HepG2 (cell line): ENCODE measurements at places on chromosomes 13 and 19.

- DNase-seq = peak; percentile 31
- H3K4me3 ChIP-seq = no peak overlapping the region
- H3K27me3 ChIP-seq = no peaks in the 10 kb centered on the region
- H3K4me1 ChIP-seq = no peaks in the 10 kb centered on the region
These were observed 52.0 kb downstream of the TDRD3 start for GRCh38 chr13:60448907-60449510.

DNA sequence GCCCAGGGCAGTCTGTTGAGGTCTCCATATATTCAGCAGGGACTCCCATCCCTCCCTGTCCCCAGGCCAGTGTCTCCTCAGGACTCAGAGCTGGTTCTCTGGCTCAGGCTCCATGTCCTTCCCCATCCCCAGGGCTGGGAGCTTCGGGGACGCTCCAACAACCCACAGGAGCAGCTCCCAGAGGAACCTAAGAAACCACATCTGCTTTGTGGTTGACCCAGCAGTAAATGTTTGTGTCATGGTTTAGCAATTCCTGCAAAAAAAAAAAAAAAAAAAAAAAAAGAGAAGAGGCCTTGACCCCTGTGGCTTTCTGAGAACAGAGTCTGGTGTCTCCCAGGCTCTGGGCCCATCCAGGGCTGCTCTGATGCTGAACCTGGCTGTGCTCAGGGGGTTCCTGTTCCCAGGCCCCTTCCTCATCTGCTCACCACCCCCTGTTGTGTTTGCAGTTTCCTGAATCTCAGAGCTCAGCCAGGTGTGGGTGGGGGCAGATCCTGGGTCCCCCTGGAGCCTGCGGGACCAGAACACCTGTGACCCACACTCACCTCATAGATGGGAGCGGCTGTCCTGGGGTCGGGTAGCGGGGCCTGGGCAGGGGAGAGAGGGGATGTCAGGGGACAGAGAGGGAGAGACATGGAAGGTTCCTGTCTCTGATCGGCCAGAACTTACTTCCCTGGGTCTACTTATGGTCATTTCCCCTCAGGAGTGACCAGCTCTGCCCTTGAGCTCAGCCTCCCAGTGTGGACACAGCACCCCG, 25.2 kb upstream of the CEACAM1 start:
- DNase-seq = peak; percentile 40
- no peaks in the 10 kb centered on the region for H3K27me3 ChIP-seq
- H3K27ac ChIP-seq = no peak overlapping the region
- H3K4me1 ChIP-seq = peaks cover 71% of the 10 kb centered on the region
- H3K36me3 ChIP-seq = no peaks in the 10 kb centered on the region
- H3K4me3 ChIP-seq = no peak overlapping the region; the same call in 1 of the 2 replicates

GRCh38 chr19:15721268-15721667, 6.6 kb upstream of the OR10H2 start:
- no peaks in the 10 kb centered on the region for H3K4me1 ChIP-seq
- no peak for DNase-seq
- H3K27me3 ChIP-seq = no peaks in the 10 kb centered on the region
- H3K27ac ChIP-seq = no peak overlapping the region

DNA sequence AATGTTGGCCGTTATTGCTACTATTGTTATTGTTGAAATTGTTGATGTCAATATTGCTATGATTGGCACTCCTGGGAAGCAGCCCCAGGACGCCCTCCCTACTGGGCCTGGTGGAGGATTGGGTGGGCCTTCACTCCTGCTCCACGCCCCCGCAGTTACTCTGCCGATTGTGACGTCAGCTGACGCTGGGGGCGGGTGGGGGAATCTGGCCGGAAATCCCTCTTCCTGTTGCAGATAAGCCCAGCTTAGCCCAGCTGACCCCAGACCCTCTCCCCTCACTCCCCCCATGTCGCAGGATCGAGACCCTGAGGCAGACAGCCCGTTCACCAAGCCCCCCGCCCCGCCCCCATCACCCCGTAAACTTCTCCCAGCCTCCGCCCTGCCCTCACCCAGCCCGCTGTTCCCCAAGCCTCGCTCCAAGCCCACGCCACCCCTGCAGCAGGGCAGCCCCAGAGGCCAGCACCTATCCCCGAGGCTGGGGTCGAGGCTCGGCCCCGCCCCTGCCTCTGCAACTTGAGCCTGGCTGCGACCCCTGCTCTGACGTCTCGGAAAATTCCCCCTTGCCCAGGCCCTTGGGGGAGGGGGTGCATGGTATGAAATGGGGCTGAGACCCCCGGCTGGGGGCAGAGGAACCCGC, at the start of gene ETV2:
TSS of gene ETV2 (plus strand) at position 231 of the 637 bp plus-strand sequence. CDS start 716 bp downstream, outside the sequence.
- peaks cover 42% of the 10 kb centered on the region for H3K4me1 ChIP-seq
- no peak for DNase-seq
- H3K27ac ChIP-seq = no peak within 1 kb of the TSS
- peaks cover 3% of the 10 kb centered on the region for H3K36me3 ChIP-seq
